Epithelial cell of prostate (primary cell): ENCODE measurements at places on chromosomes 4 and X.

DNA sequence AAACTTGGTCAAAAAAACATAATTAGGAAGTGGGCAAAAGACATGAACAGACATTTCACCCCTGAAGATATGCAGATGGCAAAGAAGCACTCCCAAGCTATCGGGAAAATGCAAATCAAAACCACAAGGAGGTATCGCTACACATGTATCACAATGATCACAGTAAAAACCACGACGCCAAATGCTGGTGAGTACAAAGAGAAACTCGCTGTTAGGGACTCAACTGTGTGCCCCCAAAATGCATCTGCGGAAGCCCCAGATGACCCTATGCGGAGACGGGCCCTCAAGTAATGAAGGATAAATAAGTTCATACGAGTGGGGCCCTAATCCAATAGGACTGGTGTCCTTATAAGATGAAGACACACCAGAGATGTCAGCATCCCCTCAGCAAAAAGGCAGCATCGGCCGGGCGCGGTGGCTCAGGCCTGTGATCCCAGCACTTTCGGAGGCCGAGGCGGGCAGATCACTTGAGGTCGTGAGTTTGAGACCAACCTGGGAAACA is 10.2 kb downstream of the GAK start:
- DNase-seq: no peak

DNA sequence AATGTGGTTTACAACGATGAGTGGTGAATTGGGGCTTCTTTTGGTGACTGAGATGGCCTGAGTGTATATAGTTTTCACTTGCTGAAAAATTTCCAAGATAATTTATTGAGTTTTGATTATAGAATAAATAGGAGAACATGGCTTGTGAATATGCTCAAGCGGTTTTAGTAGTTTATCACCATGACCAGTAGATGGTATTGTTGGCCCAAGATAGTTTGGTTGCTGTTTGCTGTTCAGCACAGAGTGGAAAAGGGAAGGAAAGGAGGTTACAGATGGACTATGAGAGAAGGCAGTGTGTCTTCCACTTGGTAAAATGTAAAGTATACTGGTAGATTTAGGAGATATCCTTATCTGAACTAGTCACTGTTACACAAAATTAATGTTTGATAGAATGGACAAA is 55.8 kb upstream of the POU4F2 start:
- DNase-seq: no peak

DNA sequence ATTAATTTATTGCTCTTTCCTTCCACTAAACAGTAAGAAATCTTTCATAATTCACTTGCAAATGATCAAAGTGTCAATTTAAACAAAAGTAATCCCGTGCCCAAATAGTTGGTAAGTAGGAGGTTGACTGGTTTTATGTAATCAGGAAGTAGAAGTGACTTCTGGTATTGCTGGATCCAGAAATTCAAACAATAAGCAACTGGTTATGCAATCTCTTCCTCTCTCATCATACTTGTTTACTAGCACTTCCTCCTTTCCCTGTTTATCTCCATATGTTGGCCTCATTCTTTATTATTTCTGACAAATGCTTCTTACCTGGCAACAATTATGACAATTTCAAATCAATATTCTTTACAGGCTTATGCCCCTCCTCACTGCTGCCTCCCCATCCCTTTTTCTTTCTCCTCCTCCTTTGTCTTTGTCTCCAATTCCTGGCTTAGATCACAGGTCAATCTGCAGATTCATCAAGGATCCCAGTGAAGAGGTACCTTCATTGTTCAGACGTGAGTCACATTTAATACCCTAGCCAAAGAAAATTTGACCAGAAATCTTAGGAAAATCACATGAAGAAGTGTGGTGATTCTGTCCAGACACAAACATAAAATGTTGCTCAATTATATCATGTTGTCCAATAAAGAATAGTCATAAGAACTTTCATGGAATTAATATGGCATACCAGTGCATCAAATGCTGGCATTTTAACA is 323.2 kb upstream of the PCDH7 start:
- peak; percentile 6 for DNase-seq

DNA sequence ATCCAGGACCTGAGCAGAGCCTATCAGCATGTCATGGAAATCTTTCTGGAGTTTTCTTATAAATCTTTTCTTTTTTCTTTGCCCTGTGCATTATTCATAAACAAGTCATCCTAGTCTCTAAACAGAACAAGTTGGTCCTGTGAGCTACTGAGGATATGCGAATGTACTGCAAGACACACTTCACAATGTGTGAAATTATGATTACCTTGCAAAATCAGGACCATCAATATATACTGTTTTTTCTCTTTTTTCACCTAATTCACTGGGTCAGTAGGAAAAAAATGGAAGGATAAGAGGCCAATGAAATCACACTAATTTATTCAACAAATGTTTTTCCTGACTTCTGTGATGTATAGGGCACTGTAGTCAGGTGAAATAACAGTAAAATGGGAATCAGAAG is 14.4 kb upstream of the SORBS2 start:
- DNase-seq: no peak

GRCh38 chr4:117447925-117448324 is 362.5 kb upstream of the TRAM1L1 start:
- no peak for DNase-seq

- no peak for DNase-seq
Observed at GRCh38 chr4:168664242-168664891, 167.5 kb downstream of the PALLD start.

DNA sequence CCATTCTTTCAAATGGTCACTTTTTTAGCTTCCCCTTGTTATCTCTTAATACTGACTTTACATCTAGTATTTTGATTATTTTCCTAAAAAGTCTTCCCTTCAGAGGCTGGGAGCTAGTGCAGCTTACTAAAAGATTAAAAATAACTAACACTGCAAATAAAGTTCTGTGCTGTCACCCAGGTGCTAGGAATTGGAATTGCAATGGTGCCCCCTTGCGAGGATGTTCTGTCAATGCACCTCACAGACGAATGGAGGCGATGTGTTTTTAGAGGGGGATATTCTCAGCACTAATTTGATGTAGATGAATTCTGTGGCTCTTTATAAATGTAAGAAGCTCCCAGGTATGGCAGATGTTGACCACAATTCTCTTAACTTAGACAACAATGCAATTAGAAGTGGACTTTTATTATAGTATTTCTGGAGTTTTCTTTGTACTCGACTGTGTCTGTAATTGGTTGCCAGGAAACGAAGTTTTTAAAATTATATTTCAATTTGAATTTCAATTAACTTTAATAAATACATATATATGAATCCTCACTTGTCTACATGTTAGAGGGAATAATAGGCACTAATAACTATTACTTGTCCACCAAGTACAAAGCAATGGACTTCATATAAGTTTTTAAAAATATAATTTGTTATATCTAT is 22.0 kb upstream of the SMIM31 start:
- DNase-seq: no peak

DNA sequence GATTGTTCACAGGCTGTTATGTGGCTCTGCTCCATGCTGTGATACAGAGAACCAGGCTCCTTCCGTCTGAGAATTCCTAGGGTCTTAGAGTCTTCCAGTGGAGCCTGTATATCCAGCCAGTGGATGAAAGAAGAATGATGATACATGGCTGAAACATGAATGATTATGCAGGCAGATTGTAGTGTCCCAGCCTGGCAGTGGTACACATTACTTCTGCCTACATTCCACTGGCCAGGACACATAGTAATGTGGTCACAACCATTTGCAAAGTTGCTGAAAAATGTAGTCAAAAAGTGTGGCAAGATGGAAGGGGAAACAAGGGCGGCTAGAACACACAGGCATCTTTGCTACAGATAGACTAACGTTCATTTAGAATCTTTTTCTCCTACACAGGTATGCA is 4.5 kb upstream of the GBA3 start:
- no peak for DNase-seq

DNA sequence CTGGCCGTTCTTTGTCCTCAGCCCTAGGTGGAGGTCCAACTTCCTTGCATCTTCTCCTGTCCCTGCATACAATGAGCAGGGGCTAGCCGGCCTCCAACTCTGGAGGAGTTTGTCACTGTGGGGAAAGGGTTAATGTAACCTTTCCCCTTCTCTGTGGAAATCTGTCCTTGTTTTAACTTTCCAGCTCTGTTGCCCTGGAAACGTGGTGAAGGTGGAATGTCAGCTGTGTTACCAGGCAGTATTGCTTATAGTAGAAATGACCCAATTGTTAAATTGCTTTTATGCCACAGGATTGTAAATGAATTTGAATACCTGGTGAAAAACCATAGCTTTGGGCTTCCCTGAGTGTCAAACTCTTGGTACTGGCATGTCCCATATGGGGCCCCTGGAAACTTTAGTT is 131.6 kb upstream of the SCML1 start:
- DNase-seq: no peak

- no peak for DNase-seq
Observed at GRCh38 chr4:177116161-177116560, 193.5 kb upstream of the NEIL3 start.

GRCh38 chr4:27068151-27068867 is 207.7 kb downstream of the STIM2 start:
- DNase-seq: no peak

DNA sequence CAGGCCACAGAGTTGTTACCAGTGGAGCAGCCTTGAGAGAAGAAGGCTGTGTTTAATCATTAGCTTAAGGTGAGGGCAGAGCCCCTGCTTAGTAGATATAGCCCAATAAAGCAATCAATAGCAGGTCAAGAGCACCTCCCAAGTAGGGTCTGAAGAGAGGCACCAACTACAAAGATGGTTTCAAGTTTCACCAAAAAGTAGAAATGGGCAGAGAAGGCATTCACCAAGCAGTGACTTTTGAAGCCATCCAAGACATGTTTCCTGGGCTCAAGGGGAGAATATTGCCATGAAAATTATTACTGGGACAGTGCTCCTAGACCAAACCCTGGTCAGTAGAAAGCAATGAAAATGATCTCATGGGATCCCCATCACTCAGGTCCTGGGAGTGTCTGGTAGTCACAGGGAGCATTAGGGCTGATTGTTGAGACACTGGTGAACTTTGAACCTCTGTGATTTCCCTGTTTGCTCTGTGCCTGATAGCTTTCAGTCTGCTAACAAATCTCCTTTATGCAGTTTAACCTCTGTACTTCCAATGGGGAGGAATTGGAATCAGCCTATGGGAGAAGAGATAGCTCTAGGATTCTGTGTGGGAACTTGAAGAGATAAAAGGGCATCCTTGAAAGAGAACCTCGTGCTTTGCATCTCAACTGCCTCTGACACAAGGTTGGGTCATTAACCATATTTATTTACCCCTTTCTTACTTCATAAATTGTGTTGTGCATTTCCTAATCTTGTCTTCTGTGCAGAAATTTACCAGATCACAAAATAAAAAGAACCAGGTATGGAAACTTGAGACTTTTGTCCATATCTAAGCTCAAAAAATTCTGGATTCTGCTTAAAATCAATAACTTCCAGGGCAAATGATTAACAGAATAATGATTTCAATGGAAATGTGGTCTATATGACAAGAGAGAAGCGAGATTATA is 9.3 kb upstream of the OTC start:
- DNase-seq: no peak

DNA sequence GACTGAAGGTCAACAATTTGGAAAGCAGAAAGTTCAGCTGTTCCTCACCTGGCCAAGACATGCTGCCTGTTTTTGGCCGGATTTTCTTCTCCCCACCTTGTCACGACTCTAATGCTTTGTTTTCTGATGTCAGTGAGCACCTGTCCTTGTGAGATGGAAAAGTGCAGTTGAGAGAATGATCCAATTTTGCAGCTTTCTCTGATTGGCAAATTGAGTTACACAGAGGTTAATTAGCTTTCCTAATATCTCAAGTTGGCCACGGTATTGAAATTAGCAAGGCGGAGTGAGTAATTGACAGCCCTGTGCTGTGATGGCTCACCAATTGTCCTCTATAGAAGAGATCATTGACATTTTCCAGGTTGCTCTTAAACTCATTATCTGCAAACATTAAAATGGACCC is 126.8 kb upstream of the VCX3A start:
- no peak for DNase-seq

DNA sequence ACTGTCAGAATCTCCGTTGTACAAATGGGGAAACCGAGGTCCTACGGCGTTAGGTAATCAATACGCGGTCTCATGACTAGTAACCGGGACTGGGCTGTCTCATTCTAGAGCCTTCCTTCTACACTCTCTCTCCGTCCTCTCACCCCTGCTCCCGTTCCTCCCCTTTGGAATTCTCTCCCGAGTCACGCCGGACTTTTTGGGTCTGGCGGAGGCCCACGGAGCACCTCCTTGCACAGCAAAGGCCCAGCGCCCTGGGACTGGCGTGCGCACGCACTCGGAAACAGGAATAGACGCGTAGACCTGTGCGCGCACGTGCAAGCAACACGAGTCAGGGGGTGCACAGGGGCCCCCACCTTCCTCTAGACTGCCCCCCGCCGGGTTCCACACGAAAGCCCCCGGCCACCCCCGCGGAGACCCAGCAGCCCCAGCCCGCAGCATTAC is 361 bp downstream of the QDPR start:
- no peak for DNase-seq

DNA sequence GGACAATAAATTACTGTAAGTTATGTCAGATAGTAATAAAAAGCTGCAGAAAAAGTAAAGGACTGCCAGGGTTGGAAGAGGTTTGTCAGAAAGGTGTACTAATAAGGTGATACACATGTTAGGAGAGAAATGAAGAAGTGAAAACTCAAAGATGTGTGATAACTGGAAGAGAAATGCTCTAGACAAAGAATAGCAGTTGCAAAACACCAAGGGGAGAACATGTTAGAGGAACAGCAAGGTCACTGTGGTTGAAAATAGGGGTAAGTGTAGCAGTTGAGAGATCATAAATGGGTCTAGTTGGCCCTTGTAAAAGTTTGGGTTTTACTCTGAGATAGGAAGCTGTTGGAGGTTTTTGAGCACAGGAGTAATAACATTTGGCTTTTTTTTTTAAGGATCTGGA is 46.9 kb downstream of the HSPA4L start:
- DNase-seq: no peak

DNA sequence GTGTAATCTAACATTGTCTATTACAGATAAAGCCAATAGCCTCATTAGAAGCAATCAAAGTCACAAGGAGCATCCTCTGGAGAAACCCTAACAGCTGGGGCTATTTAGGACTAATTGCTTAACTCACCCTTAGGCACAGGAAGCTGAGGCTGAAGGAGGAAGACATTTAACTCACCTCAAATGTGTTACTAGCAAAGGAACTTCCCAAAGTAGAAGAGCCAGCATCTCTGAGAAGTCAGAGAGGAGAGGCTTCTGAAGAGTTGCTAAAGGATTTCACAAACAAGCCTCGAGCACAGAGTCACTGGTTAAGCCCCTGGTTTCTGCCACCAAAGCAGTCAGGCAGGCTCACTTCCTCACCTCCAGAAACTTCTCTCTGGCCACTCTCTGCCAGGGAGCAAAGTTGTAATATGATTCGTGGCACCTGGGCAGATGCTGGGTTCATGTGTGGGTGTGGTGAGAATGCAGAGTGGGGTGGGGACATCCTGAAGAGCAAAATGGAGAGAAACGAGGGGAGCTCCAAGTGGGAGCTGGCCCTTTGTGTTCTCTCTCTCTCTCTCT is 201.3 kb downstream of the HS6ST2 start:
- no peak for DNase-seq
